Lower lobe of right lung (tissue), 2 donors: ENCODE measurements at places on chromosomes 7 and 10. TPM values are rescaled to one million over a fixed set of nuclear protein-coding genes. Genes with fewer than 3 reads are reported as not detected.
A peak's percentile ranks its signal among the peaks of the same experiment; 100 is the strongest.

DNA sequence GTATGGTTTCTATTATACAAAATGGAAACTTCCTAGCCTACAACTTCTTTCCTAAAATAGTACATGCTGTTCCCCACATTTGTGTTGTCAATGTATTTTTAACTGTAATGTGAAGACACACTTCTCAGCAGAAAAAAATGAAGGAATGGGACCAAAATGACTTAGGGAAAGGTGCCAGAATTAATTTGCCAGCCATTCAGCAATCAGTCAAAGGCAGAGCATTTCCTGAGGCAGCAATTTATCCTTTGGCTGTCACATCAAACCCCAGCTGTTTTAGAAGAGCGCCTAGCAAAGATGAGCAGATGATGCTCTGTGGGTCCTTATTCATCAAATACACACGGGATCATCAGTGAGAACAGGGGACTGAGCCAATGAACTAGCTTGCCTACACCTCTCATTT lies 592.5 kb downstream of the KCNMA1 start:
- no peak for DNase-seq
- H3K4me1 ChIP-seq, result peaks cover 9% of the 10 kb centered on the region
- H3K36me3 ChIP-seq, result no peaks in the 10 kb centered on the region
- H3K27me3 ChIP-seq, result no peaks in the 10 kb centered on the region
- no peak overlapping the region for H3K27ac ChIP-seq

Gene STEAP4
- 63.5 TPM for total RNA-seq

Gene ZPBP
- total RNA-seq, result not detected

Gene GIGYF1
- 53.4 TPM for total RNA-seq

GRCh38 chr7:48183370-48183743 lies 12.1 kb downstream of the ABCA13 start:
- no peak for DNase-seq
- no peaks in the 10 kb centered on the region for H3K36me3 ChIP-seq
- no peak overlapping the region for H3K27ac ChIP-seq
- H3K4me3 ChIP-seq, result no peak overlapping the region
- no peaks in the 10 kb centered on the region for H3K4me1 ChIP-seq

Gene ADIRF
- 158 TPM for total RNA-seq

Gene CALML3
- not detected for total RNA-seq

DNA sequence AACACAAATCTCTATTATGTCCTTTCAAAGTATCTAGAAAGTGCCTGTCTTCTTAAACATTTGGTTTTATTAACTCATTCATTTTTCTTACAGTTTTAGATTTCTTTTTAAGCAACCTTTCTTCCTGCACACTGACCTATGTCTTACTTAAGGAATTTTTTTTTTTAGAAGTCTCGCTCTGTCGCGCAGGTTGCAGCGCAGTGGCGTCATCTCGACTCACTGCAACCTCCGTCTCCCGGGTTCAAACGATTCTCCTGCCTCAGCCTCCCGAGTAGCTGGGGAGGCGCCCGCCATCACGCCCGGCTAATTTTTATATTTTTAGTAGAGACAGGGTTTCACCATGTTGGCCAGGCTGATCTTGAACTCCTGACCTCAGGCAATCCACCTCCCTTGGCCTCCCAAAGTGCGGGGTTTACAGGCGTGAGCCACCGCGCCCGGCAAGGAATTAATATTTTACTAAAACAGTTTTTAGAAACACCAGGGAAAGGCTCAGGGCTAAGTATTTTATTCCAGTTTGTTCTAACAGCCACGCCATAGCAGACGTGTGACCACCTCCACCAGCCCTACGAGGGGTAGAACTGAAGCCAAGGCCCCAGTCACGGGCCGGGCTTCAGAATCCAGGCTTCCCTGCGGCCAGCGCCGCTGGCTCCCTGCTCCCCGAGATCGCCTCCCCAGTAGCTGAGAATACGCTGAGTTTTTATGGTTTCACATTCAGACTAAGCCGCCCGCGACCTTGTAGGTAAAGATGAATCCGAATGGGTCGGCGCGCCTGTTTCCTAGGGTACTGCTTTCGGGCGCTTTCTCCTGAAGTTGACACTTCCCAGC lies 941 bp upstream of the LUC7L2 start:
- DNase-seq, result peak; percentile 43
- H3K27ac ChIP-seq, result peak overlapping the region; percentile 99
- peaks cover 2% of the 10 kb centered on the region for H3K36me3 ChIP-seq
- peak overlapping the region; percentile 82 for H3K4me3 ChIP-seq
- H3K27me3 ChIP-seq, result no peaks in the 10 kb centered on the region
- peaks cover 37% of the 10 kb centered on the region for H3K4me1 ChIP-seq

Gene CPVL
- 49.4 TPM for total RNA-seq

- H3K36me3 ChIP-seq, result no peaks in the 10 kb centered on the region
- no peak for DNase-seq
- no peaks in the 10 kb centered on the region for H3K27me3 ChIP-seq
- H3K27ac ChIP-seq, result no peak overlapping the region
- H3K4me1 ChIP-seq, result no peaks in the 10 kb centered on the region
These were observed 42.3 kb upstream of the CNTNAP2 start for GRCh38 chr7:146074195-146074765.

GRCh38 chr7:90857603-90858002 lies 261.5 kb downstream of the CDK14 start:
- no peak overlapping the region for H3K27ac ChIP-seq

GRCh38 chr7:97226541-97226940 lies 109.0 kb downstream of the SDHAF3 start:
- DNase-seq, result no peak
- no peaks in the 10 kb centered on the region for H3K27me3 ChIP-seq
- H3K4me1 ChIP-seq, result no peaks in the 10 kb centered on the region
- H3K4me3 ChIP-seq, result no peak overlapping the region
- H3K27ac ChIP-seq, result no peak overlapping the region

Gene SLIT1
- 0.41 TPM for total RNA-seq

Gene ELN
- 83.3 TPM for total RNA-seq

GRCh38 chr7:82318786-82319185 lies 124.8 kb downstream of the CACNA2D1 start:
- no peak overlapping the region for H3K4me3 ChIP-seq
- no peak overlapping the region for H3K27ac ChIP-seq
- H3K36me3 ChIP-seq, result no peaks in the 10 kb centered on the region
- no peak for DNase-seq
- no peaks in the 10 kb centered on the region for H3K27me3 ChIP-seq

Gene GJD4
- not detected for total RNA-seq

- H3K27ac ChIP-seq, result no peak overlapping the region
- no peak for DNase-seq
- no peaks in the 10 kb centered on the region for H3K4me1 ChIP-seq
- H3K27me3 ChIP-seq, result no peaks in the 10 kb centered on the region
These were observed 64.2 kb downstream of the CUL2 start for GRCh38 chr10:35025916-35026315.

- H3K27me3 ChIP-seq, result no peaks in the 10 kb centered on the region
- no peak overlapping the region for H3K27ac ChIP-seq
- H3K4me3 ChIP-seq, result no peak overlapping the region
- H3K36me3 ChIP-seq, result no peaks in the 10 kb centered on the region
- no peak for DNase-seq
These were observed 27.3 kb upstream of the PLXDC2 start for GRCh38 chr10:19788902-19789301.
